ENCODE measurements at places on chromosomes 5 and 9. TPM values are rescaled to one million over a fixed set of nuclear protein-coding genes. Genes with fewer than 3 reads are reported as not detected.

- DNase-seq = no peak
These were observed 1809.9 kb upstream of the ACO1 start for GRCh38 chr9:30574355-30575151.

DNA sequence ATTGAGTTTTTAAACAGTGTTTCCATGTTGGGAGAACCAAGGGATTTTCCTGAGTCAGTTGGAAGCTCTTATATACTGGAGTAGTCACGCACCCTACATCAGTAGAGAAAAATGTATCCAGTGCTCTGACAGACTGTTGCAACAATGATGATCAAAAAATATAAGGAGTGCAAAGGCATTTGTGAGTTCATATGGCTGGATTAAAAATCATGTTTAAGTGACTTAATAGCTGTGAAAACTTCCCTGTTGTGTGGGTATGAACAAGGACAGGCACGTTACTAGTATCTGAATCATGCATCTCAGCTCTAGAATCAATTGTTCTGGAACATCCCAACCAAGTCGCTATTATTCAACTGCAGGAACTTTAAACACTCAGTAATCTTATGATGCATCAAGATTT lies 229.7 kb downstream of the ROR2 start:
- no peak for DNase-seq

DNA sequence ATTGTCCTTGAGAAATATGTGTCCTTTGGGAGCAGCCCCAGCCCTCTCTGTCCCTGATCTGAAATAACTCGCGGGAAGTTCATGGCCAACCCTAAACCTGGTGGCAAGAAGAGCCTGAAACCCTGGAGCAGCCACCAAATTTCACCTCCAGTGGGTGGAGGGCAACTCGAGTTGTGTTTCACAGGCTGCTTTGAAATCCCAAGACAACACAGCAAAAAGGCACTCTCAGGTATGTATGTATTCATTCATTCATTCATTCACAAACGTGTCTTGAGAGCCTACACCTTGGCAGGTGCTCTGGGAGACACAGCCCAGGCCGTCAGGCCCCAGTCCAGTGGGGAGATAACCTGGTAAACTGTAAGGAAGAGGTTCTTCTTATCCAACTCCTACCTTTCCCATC lies 35.7 kb upstream of the ALDH1B1 start:
- no peak for DNase-seq

CAMK4 gene
- total RNA-seq = 0.28 TPM

SHB gene
- total RNA-seq = 32.8 TPM

FOXD1 gene
- 0.17 TPM for total RNA-seq

SWI5 gene
- 26.9 TPM for total RNA-seq

FAM81B gene
- total RNA-seq = not detected

GFI1B gene
- total RNA-seq = not detected
